ENCODE measurements at places on chromosomes 7 and 10. TPM values are rescaled to one million over a fixed set of nuclear protein-coding genes. Genes with fewer than 3 reads are reported as not detected.

The ASB4 gene
- 0.10 TPM for total RNA-seq

The FGL2 gene
- 0.37 TPM for total RNA-seq

GRCh38 chr10:7625836-7626235, 40.9 kb downstream of the ITIH5 start:
- peak; percentile 7 for ATAC-seq

DNA sequence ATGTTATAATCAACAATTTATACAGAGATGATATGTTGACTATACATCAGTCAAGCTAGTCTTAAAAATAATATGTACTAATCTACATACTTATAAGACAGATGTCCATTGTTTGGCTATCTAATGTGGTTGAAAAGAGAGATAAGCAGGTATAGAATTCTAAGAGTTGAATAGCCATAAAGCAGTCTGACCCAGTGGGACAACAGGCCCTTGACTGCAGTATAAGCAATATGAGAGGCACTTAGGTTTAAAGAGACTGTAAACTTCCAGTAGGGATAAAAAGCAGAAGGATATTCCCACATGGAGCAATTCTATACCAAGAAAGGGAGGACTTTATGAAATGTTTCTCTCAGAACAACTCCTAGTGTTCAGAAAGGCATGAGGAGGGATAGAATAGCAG, 139.3 kb downstream of the ELAPOR2 start:
- no peak for ATAC-seq

GRCh38 chr7:42222125-42222524, 14.9 kb downstream of the GLI3 start:
- peak; percentile 55 for ATAC-seq

GRCh38 chr7:146791344-146792285, 675.0 kb downstream of the CNTNAP2 start:
- no peak for ATAC-seq

GRCh38 chr10:52004342-52004949, 305.1 kb upstream of the CSTF2T start:
- no peak for ATAC-seq

DNA sequence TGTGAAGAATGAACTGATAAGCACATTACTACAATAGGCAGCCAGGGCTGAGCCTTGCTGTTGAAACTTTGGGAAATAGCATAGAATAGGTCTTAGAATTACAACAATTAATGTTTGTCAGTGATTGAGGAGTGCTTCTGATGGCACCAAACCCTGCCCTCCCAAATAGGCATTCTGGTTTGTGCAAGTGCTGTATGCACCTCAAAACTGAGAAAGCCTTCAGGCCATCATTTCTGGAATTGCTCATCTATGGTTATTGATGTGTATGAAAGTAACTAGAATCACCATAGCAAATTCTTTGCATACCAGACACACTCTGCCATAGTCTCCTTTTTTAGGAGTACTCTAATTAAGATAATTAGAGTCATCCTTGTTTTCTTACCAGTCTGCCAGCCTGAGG, 585.0 kb upstream of the MBL2 start:
- ATAC-seq: peak; percentile 81

DNA sequence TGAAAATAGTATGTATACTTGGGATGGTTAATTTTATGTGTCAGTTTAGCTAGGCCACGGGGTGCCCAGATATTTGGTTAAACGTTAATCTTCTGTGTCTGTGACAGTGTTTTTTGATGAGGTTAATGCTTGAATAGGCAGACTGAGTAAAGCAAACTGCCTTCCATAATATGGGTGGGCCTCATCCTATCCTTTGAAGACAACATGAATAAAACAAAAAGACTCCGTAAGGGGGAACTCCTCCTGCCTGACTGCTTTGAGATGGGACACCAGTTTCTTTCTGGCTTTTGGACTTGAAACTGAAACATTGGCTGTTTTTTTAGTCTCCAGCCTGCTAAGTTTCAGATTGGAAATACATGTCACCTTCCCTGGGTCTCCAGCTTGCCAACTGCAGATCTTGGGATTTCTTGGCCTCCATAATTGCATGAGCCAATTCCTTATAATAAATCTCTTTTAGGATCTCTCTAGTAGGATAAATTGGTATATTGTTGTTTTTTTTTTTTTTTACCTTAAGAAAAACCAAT, 59.9 kb upstream of the GLCCI1 start:
- ATAC-seq: peak; percentile 78

DNA sequence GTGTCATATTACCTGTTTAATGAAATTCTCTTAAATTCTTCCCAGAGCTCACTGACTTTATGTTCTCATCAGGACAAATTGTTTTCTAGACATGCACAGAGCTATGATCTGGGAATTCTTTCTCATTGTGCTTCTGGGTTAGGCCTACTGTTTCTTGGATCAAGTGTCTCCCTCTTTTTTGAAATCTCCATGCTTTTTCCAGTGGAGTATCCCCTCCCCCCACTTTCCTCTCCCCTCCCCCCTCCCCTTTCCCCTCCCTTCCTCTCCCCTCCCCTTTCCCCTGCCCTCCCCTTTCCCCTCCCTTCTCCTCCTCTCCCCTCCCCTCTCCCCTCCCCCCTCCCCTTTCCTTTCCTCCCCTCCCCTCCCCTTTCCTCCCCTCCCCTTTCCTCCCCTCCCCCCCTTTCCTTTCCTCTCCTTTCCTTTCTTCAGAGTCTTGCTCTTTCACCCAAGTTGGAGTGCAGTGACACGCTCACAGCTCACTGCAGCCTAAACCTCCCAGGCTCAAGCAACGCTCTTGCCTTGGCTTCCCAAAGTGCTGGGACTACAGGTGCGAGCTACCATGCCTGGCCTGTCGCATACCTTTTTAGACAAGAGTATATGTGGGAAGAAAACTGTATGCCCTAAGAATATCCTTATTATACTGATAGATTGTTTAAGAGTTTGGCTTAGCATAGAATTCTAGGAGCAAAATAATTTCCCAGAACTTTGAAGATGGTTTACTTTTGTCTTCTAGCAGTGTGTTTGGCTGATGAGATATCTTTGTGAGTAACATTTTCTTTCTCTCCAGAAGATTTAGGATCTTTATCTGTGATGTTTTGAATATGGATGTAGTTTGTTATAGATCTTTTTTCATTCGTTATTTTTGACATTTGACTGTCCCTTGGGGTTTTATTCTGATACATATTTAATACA, 2.5 kb downstream of the DYNC2I1 start:
- ATAC-seq: no peak

The ACTR3C gene
- total RNA-seq: 0.17 TPM

The FGFR2 gene
- 19.2 TPM for total RNA-seq

GRCh38 chr10:131781791-131782190, 119.0 kb upstream of the PPP2R2D start:
- ATAC-seq: no peak

- ATAC-seq: no peak
These were observed 23.1 kb downstream of the PRF1 start for GRCh38 chr10:70579234-70580002.

The DENND2A gene
- 33.9 TPM for total RNA-seq

- ATAC-seq: peak; percentile 1
These were observed 19.1 kb downstream of the DNAJB12 start for GRCh38 chr10:72335394-72336258.

DNA sequence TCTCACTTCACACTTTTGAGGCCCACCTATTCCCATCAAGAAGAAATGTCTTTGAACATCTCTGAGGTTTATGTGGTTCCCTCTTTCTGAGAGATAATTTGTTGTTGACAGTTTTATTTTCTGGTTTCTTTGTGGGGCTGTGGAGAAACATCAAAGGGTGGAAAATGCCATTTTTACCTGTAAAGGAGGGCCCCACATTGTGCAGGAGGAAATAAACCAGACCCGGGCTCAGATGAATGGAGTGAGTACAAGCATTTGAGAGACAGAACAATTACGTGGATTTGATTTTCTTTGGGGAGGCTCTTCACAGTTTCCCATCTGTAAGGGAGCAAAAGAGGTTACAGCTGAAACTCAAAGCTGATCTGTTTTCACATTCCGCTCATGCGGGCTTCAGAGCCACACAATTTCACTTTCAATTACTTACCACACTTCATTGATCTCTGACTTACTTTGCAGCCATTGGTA, 29.8 kb downstream of the ITPRIP start:
- no peak for ATAC-seq

DNA sequence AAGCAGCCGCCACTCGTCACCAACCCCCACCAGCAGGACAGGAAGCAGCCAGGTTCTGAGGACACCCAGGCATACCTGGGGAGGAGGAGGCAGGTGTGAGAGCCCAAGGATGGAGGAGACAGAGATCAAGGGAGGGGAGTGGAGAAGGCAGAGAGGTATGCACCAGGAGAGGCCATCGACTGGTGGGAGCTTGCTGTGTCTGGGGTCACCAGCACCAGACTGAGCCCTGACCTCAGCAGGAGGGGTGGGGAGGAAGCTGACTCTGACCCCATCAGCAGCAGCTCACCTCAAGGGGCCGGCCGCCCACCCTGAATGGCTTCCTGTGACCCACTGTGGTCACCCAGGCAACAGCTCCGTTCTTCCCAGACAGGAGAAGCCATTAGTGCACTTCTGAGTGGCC, 7.8 kb downstream of the VIPR2 start:
- ATAC-seq: no peak

- peak; percentile 33 for ATAC-seq
These were observed 89.0 kb downstream of the SEMA3A start for GRCh38 chr7:84105586-84105985.
